ENCODE measurements at places on chromosomes 16 and 17.
A peak's percentile ranks its signal among the peaks of the same experiment; 100 is the strongest.

GRCh38 chr16:58028541-58029070 lies 3.1 kb downstream of the MMP15 start:
- DNase-seq, result no peak

GRCh38 chr17:7262935-7263800 lies 890 bp upstream of the CLDN7 start:
- DNase-seq, result no peak

GRCh38 chr17:28370744-28371103 lies 617 bp upstream of the VTN start:
- DNase-seq, result no peak

DNA sequence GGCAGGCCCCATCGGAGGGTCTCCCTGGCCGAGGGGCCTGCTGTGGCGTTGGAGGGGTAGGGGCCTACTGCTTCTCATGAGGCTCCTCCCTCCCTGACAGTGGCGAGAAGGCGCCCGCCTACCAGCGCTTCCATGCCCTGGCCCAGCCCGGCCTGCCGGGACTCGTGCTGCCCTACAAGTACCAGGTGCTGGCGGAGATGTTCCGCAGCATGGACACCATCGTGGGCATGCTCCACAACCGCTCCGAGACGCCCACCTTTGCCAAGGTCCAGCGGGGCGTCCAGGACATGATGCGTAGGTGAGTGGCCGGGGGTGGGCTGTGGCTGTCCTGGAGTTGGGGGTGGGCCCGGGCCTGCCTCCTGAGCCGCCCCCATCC lies 1.7 kb downstream of the CDT1 start:
- DNase-seq, result no peak

GRCh38 chr16:85429776-85430522 lies 183.2 kb upstream of the GSE1 start:
- no peak for DNase-seq

GRCh38 chr16:11183035-11183812 lies 72.8 kb downstream of the SOCS1 start:
- DNase-seq, result no peak

DNA sequence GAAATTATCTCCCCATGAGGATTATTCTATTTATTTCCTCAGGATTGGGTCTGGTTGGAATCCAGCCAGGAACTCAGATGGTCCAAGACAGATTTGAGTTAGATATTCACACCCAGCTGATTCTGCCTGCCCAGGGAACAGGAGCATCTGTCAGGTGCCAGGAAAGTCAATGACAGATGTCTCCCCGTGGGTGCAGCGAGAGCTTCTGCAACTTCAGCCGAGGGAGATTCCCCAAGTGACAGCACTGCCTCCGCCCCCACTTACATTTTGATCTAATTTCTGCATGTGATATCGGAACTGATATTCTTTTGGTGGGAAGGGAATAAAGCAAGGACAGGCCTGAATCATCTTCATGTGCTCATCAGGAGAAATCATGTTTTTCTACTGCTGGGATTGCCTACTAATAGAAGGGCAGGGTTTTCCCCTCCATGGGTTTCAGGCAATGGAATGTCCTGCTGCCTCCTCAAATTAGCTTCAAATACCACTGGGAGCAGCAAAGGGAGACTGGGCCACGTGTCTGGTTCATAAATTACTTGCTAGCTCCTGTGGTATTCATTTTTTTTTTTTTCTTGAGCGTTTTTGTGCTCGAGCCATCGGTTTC lies 15.7 kb upstream of the DHX8 start:
- DNase-seq, result no peak

DNA sequence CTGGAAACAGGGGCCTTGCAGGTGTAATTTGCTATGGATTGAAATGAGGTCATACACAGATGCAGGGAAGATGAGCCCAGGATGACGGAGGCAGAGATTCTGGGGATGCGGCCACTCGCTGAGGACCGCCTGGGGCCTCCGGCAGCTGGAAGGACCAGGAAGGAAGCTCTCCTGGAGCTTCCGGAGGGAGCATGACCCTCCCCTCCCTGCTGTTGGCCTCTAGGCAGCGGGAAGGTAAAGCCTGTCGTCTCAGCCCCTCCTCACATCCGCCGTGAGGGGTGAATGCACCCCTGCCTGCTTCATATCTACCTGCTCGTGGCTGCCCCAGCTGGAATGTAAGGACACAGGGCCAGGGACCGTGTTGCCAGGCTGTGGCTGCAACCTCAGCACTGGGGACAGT lies 29.1 kb upstream of the ZNF469 start:
- DNase-seq, result no peak

- DNase-seq, result no peak
Measured at GRCh38 chr16:31413381-31413780, 14.8 kb downstream of the COX6A2 start.

- DNase-seq, result no peak
Measured at GRCh38 chr16:1308036-1308976, 1.1 kb upstream of the UBE2I start.

DNA sequence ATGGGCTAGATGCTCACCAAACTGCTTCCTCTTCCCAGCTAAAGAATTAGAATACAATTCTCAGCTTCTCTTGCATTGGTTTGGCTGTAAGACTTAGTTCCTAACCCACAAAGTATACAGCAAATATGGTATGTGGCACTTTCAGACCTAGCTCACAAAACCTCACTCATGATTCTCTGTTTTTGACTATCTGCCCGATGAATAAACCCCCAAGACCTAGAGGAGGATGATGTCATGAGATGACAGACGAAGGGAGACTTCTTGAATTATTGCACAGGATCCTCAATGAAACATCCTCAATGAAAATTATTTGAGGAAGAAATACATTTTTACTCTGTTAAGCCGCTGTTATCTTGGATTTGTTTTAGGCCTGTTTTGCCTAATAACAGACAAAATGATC lies 14.3 kb downstream of the CNOT1 start:
- no peak for DNase-seq

GRCh38 chr17:63930951-63931575 lies 1.1 kb downstream of the CD79B start:
- peak; percentile 19 for DNase-seq

DNA sequence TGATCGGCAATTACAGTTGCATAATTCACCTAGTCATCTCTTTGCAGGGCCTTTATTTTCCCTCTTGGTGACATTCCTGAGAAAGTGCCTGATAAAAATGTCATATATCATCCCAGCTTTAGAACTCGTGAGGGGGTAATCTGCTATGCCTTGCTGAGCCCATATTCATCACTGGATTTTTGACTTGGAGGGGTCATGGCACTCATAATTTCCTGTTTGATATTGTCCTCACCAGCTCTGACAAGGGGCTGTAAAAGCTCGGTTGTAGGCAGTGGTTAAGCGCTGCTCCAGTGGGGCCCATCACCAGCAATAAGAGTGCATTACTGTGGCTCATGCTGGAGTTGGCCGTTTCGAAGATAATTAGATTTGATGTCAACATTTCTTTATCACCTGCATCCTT lies 227.3 kb downstream of the IRX3 start:
- DNase-seq, result no peak

Measured in activated naive CD8-positive, alpha-beta T cell treated with anti-CD3 and anti-CD28 coated beads, Interleukin-2, amount 50 U/mL, for 16 hours (primary cell).